Activated T-cell treated with anti-CD3 and anti-CD28 coated beads for 24 hours (primary cell): ENCODE measurements at places on chromosomes 1 and 21.

GRCh38 chr21:40176724-40177123, 309.5 kb downstream of the PCP4 start:
- no peak for DNase-seq

- no peak for DNase-seq
Observed at GRCh38 chr1:186212568-186213224, 162.4 kb downstream of the TPR start.

GRCh38 chr1:232283864-232284263, 346.1 kb downstream of the SIPA1L2 start:
- DNase-seq = no peak

DNA sequence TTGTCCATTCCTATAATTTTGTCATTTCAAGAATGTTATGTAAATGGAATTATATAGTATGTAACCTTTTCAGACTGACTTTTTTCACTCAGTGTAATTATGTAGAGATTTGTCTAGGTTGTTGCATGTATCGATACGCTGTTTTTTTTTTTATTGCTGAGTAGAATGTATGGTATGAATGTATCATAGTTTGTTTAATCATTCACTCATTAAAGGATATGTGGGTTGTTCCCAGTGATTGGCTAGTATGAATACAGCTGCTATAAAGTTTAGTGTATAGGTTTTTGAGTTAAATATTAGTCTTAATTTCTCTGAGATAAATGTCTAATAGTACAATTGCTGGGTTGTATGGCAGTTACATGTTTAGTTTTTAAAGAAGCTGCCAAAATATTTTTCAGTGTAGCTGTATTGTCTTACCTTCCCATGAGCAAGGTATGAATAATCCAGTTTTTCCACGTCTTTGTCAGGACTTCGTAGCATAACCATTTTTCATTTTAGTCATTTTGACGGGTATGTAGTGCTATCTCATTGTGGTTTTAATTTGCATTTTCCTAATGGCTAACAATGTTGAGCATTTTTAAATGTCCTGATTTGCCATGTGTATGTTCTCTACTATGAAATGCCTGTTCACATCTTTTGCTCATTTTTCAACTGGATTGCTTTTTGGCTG, 22.4 kb downstream of the CASQ2 start:
- DNase-seq = no peak

DNA sequence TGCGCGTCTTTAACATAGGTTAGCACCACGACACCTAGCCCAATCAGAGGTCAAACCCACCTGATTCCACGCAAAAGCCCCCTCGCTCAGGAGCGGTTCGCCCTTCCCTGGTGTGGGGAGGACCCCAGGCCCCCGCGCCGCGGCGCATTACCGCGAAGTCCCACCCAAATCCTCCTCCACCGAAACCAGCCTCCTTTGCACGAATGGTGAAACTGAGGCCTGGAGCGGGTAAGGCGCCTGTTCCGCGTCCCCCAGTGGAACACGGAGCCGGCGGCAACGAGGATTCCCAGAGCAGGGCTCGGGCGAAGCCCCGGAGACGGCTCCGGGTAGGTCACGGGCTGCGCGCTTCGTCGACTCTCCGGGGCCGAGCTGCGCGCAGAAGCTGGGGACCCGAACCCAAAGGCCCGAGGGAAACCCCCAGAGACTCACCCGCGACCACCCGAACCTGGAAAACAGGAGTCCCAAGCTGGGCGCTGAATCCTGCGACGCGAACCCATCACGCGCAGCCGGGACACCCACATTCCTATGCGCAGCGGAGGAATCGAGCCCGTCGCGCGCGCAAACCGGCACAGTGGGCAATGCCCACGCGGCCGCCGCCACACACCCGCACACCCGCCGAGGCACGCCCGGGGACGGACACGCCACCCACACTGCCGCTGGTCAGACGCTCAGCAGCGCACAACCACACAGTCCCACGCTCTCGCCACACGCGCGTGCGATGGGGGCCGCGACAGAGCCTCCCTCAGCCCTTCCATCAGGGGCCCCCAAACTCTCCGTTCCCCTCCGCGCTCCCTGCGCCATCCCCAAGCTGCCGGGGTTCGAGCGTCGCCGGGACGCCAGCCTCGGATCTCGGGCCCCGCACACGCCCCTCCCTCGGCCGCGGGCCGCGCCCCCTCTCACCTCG, 507 bp downstream of the GLIS1 start:
- DNase-seq = no peak

DNA sequence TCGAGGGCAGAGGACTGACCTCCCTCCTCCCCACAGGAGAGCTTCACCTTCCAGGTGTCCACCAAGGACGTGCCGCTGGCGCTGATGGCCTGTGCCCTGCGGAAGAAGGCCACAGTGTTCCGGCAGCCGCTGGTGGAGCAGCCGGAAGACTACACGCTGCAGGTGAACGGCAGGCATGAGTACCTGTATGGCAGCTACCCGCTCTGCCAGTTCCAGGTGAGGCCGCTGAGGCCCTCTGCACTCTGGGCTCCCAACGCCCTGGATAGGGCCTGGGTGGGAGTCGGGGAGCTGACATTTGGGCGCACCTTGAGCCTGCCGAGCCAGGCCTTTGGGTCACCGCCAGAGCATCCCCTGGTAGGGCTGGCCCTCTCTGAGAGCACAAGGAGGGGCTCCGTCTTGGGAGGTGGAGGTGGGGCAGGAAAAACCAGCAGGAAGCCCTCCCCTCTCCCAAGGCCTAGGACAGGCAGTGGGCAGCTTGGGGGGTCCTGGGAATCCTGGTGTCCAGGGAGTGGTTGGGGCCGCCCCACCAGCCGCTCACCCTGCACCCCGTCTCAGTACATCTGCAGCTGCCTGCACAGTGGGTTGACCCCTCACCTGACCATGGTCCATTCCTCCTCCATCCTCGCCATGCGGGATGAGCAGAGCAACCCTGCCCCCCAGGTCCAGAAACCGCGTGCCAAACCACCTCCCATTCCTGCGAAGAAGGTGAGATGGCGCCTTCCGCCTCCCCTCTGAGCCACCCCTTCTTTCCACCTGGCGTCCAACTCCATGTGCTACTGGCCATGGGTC, 65.1 kb downstream of the PIK3CD start:
- no peak for DNase-seq

- no peak for DNase-seq
Observed at GRCh38 chr1:30328401-30329262, 394.8 kb downstream of the MATN1 start.

DNA sequence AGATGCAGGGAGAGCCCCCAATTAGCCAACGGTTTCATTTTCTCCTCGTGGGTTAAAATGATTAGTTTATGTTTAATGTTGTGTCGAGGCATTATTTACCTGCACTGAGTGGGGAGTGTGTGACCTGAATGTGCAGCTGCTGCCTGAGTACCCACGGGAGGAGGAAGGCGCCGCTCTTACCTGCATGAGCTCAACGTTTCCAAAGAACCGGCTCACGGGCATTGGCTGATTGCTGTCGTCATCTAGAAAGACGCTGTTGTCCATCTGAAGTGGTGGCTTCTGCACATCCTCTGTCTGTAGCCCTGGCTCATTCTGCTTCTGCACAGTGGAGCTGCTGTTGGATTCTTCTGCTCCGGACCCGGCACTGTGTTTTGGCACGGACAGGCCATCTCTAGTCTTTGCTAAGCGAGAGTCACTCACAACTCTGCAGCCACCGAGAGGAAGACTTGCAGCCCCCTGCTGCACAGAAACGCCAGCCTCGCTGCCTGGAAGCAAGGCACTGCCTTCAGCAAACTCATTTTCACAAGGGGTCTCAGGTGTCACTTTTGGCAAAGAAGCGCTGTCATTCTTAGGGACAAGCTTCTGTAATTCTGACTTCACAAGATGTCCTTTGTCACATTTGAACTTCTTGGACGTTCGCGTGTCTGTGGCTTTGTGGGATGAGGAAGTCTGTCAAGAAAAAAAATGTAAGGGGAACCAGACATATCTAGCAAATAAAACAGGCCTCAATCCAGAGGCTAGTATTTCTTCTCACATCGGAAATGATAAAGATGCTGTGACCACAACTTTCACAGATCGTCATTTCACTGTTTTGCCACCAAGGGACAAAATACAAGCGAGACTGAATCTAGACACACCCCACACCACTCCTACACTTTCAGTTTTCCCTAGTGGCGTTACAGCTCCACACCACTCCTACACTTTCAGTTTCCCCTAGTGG, 9.4 kb downstream of the C1orf174 start:
- no peak for DNase-seq

GRCh38 chr1:21335750-21336224, 45.5 kb upstream of the ECE1 start:
- DNase-seq = no peak

DNA sequence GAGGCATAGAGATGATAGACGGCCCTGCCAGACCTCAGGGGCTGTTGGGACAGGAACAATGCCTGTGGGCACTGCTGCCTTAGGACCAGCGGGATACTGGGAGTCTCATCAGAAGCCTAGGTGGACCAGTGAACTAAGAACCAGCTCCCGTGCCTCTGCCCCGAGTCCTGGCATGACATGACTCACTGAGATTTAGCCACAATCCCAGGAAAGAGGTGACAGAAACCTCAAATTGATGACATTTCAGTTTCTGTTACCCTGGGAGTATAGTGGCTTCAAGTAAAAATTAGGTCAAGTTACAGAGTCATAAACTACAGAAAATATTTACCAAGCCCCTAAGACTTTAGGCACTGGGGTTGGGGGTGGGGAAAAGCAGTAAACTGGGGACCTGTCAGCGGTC, 74.6 kb upstream of the GADD45A start:
- no peak for DNase-seq

DNA sequence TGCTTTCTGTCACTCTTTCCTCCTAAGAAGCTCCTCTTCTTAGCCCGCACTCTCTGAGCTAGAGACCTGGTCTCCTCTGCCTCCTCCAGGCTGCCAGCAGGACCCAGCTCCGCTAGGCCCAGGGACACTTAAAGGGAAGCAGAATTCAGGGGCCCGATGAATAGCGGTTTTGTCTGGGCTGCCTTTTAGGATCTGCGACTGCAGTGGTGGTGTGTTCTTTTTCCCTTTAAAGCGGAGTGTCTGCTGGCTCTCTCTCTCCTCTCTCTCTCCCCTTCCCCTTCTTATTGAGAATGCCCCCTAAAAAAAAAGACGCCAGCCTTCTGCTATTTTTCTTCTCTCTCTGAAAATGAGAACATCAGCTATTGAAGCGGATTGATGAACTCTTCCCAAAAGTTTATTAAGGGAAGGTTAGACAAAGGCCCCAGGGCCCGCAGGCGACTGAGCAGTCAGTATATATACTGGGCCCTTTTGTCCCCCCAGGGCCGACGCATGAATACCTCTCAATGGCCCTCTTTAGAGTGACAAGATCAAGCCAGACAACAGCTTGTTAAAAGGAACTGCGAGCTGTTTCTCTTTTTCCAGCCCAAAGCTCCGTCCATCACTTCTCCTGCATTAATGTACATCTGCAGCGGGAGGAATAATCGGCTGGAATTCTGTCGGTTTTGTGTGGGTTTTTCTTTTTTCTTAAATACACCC, 27.0 kb downstream of the PAX7 start:
- DNase-seq = no peak

DNA sequence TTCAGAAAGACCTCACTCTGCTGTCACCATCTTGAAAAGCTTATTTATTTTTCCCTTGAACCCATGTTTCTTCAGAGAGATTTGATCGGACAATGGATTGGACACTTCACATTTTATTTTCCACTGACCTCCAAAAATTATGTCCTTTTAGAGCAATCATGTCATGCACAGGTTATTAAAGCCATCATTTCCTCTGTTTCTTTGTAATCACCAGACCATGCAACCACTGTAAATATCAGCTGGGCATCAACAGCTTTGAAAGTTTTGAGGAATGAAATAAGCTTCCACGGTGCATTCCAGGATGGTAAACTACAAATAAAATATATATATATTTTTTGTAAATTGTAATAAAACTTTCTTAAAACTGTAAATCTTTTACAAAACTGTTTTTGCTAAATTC, 144.1 kb upstream of the ADAMTS5 start:
- no peak for DNase-seq

DNA sequence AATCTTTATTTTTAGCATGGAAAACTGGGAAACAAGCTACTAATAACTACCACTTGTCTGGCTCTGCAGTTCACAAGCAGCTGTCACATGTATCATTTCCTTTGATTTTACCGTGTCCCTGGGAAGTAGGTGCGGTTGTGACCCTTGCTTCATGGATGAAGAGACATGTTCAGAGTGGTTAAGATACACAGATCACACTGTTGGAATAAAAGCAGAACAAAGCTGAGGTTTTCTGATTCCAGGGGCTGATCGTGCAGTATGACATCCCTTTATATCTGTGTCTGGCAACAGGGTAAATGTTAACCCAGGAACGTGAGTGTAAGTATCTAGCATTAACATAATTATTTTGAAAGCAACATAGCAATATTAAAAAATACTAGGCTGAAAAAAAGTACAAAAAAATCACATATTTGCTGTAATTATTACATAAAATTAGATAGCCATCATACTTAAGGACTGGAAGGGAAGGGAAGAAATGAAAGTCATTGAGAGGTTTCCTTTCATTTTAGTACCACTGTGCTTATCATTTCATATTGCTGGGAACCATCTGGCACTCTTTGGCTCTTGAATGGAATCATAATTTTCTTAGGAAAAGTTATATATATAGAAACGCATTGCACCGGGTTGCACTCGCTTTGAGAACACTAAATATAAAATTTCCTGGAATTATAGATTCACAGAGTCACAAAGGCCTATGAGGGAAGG, 62.8 kb upstream of the PAXBP1 start:
- DNase-seq = no peak

GRCh38 chr1:201942129-201942495, 4.2 kb downstream of the LMOD1 start:
- no peak for DNase-seq

DNA sequence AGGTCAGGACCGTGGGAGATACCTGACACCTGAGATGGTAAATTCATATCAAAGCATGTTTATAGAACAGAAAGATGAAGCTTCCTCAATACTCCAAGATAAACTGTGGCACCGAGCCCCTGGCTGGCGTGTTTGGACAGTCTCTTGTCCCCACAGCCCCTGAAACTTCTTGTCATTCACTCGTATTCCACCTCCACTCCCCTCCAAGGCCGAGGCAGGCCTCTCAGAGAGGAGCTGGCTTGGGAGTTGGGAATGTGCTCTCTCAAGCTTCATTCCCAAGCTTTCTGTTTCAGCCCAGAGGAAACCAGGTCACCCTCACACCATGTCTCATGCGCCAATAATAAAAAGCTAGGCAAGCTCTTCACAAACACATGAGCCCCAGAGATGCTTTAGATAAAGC, 86.1 kb downstream of the NPHP4 start:
- no peak for DNase-seq
